ENCODE measurements at places on chromosomes 7 and 10.

GRCh38 chr7:148916186-148916585 is 32.1 kb upstream of the EZH2 start:
- no peak for DNase-seq

GRCh38 chr7:117006907-117007684 is 53.8 kb downstream of the ST7 start:
- DNase-seq: no peak

DNA sequence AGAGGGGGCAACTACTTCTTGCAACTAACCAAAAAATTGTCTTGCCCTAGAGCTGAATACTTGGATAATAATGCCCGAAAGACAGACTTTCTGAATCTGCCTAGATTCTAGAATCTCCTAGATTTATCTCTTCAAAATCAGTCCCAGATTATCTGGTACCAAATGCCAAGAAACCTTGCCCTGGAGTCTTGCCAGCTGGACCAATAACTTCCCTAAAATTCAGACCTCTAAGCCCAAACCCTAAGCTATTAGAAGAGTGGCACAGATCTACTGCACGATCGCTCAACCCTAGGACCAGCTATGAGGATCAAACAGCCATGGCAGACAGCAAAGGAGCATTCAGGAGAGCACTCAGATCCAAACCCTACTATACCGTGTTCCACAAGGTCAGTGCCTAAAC is 45.0 kb downstream of the ARMH3 start:
- no peak for DNase-seq

- DNase-seq: no peak
Measured at GRCh38 chr10:53843736-53844362, 957.2 kb downstream of the PCDH15 start.

GRCh38 chr7:130210181-130210935 is 2.7 kb downstream of the SSMEM1 start:
- no peak for DNase-seq

DNA sequence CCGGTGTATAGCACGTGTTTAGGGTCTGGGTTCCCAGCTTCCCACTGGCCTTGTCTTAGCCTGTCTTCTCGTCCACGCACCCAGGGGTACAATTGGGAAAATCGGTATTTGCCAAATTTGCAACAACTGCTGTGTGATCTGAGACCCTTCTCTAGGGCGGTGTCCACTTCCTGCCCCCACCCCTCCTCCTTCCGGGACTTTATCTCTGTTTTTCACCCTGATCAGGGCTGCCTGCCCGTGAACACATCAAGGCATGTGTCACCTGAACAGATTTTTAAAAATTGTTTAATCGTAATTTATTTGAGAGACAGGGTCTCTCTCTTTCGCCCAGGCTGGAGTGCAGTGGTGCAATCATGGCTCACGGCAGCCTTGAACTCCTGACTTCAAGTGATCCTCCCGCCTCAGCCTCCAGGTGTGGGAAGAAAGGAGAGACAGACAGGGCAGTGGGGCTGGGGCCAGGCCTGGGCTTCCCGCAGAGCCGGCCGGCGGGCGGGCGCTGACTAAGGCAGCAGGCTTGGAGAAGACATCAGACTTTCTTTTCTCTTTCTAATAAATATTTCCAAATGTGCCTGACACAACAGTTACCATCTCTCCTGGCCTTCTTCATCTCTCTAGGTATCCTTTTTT is 27.5 kb downstream of the ELFN1 start:
- DNase-seq: no peak

DNA sequence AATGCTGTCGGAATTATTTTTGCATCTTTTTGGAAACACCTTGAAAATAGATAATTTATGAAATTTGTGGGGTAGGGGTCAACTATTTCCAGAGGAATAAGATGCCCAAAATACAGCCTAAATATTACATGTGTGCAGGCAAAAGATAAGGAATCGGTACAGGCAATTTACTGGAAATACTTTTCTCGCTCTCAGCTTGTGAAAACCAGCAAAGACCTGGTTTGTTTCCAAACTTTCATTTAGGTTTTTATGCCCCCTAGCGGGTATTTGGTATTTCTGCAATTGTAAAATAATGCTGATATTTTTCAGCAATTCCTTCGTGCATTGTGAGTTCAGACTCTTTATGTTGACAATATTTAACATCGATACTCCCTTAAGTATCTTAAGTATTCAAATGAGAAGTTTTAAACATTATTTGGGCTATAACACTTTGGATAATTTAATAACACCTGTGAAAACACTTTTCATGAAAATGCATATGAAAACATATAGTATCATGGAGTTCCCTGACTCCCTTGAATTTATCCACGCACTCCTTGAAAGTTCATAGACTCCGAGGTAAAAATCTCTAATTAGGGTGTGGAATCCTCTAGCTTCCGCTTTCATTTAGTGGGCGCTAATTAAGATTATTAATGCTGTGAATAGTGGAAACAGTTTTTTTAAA is 132.4 kb downstream of the TSPAN12 start:
- DNase-seq: no peak

- DNase-seq: no peak
Measured at GRCh38 chr7:99618726-99619125, 2.0 kb downstream of the ZSCAN25 start.

DNA sequence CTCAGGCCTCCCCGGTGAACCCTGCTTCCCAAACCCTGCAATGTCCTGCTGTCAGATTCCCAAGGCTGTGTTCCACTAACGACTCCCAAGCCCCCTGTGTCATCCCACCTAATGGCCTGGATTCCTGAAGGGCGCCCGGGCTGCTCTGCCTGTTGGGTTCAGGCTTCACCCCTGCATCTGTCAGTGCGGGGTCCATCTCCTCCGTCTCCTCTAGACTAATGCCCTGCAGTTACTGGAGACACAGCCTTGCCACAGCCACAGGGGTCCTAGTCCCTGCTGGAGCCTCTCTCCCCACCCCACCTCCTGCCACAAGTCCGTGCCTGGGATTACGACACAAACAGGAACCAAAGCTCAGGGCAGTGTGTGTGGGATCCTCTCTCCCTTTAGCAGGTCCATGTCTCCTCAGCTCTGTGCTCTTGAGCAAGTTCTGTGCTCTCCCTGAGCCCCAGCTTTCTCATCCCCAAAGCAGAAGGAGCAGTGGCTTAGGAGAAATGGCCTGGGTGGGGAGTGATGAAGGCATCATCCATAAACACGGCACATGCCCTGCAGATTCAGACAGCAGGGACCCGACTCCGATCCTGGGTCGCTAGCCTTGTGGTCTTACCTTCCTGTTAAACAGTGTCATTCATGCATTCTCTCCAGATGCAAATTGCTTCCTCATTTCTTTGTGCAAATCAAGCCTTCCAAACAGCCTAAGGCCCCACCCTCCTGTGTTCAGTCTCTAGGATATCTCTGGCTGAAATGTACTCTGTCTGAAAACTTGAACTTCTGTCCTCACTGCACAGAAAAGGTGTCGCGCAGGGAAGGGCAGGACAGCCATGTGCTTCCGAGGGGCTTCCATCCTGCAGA is 8.2 kb upstream of the RBP3 start:
- DNase-seq: no peak

GRCh38 chr10:116197946-116198675 is 74.9 kb downstream of the GFRA1 start:
- DNase-seq: no peak

- no peak for DNase-seq
Measured at GRCh38 chr7:22286436-22286835, 70.5 kb downstream of the RAPGEF5 start.

DNA sequence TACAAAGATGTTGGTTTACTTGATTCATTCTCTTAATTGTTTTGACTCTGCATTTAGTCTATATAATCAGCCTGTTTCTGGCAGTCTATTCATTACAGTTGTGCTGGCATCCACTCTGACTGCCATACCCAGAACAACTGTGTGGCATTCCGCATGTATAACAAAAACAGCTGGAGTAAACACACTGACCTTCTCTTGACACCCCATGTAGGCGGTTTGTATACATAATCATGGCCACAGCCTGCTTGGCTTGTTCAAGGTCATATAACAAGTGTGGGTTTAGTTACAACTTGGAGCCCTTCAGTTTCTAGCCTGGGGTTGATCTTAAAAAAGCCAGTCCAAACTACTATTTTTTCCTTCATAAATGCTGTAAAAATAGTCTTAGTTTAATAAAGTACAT is 70.9 kb downstream of the MBL2 start:
- DNase-seq: no peak

DNA sequence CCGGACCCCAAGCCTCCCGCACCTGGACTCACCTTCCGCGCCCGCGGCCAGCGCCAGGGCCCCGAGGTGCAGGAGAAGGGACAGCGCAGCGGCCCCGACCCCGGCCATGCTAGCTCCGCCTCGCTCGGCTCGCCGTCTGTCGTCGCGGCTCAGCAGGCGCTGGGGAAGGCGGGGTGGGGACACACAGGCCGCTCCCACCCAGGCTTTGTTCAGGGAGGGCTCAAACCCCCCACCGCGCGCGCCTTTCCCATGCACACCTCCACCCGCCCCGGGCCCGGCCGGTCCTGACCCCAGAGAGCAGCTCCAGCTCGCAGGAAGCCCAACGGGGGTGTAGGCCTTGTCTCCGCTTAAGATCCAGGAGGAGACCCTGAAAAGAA is at the start of gene KCP:
Gene KCP, minus strand, starts transcription at position 141 of the 377 bp plus-strand sequence. Its CDS starts 33 bp downstream, at position 108.
- DNase-seq: no peak

DNA sequence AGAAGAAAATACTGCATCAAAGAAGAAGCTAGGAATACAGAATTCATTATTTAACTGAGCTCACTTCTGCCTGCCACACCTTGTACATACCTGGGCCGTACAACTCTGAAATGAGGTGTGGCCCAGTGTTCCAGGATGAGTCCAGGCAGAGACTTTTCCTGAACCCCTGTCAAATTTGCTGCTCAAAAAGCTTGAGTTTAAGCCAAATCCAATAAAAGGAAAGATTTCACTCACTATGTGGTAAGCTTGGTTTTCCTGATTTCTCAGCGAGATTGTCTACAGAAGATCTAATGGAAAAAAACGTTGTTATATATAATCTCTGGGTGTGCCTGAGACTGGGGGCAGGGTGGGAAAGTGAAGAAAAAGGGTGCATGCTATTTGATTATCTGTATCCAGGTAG is 72.1 kb upstream of the EGFR start:
- DNase-seq: no peak

GRCh38 chr7:114422507-114423501 is 8.2 kb downstream of the FOXP2 start:
- no peak for DNase-seq

- no peak for DNase-seq
Measured at GRCh38 chr10:13942035-13942434, 355.3 kb downstream of the PRPF18 start.

GRCh38 chr7:6614953-6615722 is at the start of gene ZNF853:
Gene ZNF853 (plus strand): TSS chr7:6615610. CDS start chr7:6616175, 565 bp downstream.
- DNase-seq: no peak

DNA sequence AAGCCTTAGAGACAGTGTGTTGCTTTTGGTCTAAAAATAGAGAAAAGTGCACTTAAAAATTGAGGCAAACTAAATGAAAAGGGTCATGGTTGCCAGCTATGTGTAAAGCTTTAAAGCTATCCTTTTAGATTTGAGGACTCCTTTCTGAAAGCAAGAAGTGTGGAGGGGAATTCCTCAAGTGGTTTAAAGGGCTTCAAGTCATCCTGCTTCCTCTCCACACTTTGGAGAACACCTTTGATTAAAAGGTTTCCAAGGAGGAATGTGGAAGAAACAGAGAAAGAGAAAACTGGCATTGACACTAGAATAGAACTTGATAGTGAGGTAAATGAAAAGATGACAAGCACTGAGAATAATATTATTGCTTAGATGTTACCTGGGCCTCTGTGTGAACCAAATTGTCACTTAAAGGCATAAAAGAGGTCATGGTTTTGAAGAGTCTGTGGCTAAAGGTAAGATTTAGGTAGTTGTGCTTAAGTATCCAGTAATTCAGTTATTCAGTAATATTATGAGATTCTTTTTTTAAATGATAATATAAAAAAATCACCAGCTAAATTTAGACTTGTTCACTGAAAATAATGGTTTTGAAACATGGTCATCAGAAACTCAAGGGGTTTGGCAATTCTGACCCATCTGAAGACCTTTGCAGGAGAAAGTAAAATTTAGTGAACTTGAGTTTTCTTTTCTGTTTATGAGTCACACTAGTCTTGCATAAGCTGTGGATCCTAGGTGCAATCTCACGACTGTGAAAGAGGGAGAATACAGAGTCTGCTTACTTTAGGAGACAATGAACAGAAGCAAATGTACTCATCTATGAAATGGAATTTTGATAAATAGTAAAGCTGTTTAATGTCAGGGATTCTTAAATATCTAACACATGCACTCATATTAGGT is 466.0 kb downstream of the KIF20B start:
- DNase-seq: no peak

GRCh38 chr7:505171-505570 is 14.5 kb downstream of the PDGFA start:
- DNase-seq: no peak

DNA sequence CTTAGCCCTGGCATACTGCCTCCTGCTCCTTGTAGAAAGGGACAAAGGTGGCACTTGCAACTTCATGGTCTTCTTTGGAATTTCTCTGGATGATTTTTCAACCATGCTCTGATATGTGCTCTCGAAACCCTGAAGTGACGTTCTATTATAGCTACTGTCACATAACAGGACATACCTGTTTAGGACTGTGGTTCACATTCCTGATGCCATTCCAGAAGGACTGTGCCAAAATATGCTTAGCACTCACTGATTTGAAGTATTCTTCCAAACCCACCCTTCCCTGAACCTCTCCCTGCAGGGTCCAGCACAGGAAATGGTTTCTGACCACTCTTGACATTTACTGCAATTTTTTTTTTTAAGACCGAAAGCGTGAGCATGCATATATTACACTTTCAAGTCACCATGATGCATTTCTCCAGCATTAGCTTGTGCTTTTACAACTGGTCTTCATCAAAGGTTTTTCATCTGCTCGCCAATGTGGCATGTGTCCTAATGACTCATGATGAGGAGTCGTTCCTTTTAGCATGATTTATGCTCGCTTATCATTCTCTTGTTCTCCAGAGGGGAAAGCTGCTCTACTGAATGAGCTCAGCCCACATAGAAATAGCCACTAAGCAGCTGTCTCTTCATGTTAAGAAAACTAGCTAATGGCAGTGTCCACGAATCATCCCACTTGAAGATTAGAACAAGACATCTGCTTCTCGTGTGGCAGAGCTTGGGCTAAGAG is 135.2 kb downstream of the ADAM12 start:
- no peak for DNase-seq

- no peak for DNase-seq
Measured at GRCh38 chr10:78968943-78969342, 99.8 kb upstream of the ZMIZ1 start.
